ENCODE measurements at places on chromosomes 3 and 15.

DNA sequence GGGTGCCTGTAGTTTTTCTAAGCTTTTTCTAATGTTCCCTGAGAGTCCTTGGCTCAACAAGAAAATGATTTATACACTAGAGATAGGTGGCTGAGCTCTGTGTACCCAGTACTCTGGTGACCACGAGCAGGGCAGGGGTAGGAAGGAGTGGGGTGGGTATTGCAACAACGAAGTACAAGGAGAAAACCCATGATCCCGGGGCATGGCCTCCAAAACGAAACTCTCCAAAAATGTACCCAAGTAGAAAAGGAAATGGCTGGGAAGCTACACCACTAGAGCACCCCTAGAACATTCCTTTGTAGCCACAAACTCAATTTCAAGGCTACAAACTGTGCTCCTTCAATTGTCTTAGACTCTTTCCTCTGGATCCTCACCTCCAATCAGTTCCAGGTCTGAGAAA is 138.9 kb downstream of the DUT start:
- no peak for DNase-seq

DNA sequence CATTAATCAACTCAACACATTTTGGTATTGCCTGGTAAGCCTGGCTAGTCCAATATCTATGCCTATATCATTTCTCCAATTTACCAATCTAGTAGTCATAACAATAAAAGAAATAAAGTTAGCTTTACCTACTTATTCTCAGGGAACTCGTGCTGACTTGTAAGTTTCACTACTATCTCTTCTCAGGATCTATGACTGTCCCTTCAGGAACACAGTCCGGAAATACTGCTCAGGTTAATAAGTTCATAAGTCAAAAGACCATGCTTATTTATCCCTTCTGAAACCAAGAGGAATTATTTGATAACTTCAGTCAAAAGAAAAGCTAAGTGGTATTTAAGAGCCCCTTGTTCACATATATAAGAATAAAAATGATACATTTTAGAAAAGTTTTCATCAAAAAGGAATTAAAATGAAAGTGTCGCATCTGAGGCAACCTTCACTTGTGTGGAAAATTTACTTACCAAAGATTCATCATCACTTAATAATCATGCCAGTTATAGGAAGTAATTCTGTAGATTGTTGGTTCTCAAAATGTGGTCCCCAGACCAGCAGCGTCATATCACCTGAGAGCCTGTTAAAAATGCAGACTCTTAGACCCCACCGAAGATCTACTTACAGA is 15.5 kb upstream of the THRB start:
- no peak for DNase-seq

DNA sequence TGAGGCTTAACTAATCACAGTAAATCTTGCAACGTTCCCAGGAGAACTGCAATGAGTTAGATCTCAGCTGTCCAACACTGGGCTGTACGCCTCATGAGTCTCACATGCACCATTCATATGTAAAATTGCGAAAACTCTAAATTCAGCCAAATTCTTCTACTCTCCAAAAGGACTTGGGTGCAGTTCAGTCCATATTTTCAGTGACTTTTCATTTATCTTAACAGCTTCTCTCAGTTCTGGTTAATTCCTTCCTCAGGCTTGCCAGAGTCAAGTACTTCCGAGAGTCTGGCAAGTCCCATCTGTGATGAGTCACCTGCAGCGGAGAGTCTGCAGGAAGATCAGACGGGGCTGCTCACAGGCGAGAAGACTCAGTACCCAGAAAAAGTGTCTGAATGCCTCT is 11.5 kb downstream of the CCDC80 start:
- peak; percentile 97 for DNase-seq

GRCh38 chr3:19338769-19339168 is 190.5 kb downstream of the KCNH8 start:
- DNase-seq, result no peak

DNA sequence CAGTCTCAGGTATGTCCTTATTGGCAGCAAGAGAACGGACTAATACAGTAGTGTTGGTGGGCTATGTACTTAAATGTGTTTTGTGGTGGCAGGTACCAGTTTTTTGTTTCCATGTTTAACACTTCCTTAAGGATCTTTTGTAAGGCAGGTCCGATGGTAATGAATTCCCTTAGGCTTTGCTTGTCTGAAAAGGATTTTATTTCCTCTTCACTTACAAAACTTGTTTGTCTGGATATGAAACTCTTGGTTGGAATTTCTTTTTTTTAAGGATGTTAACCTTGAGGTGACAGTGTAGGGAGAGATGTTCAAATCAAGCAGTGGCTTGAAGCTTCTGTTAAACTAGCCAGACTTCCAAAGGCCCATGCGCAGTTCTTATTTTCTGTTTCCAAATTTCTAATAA is 122.2 kb upstream of the FGF7 start:
- DNase-seq, result no peak

DNA sequence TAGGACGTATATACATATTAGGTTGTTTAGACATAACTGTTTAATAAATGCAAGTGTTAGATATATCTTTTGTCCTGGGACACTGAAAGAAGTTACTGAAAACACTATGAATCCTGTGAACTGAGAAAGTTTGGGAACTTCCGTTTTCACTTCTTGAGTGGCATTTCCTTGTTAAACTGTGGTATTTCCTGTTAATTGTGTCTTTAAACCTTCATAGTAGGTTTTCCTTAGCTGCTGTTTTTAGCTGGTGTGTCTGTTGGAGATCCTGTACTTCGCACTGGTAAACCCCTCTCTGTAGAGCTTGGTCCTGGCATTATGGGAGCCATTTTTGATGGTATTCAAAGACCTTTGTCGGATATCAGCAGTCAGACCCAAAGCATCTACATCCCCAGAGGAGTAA is 37.1 kb downstream of the ATP6V1A start:
- peak; percentile 6 for DNase-seq

DNA sequence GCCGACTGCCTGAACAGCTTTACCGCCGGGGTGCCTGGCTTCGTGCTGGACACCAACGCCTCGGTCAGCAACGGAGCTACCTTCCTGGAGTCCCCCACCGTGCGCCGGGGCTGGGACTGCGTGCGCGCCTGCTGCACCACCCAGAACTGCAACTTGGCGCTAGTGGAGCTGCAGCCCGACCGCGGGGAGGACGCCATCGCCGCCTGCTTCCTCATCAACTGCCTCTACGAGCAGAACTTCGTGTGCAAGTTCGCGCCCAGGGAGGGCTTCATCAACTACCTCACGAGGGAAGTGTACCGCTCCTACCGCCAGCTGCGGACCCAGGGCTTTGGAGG is 815 bp downstream of the SPINT1 start:
- no peak for DNase-seq

DNA sequence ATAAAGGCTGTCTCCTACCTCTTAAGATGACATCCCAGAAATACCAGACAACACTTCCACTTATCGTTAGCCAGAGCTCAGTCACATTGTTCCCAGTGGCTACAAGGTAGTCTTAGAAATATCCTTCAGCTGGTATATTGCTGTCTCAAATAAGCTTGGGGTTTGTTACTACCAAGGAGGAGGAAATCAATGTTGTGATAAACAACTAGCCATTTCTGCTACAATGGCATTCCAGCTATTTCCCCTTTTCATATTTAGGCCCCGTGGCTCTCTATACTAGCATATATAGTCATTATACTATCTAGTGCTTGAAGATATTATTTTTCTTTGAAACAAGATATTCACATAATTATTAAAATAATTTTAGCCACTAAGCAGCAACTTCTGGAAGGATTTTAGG is 56.5 kb downstream of the VPS8 start:
- no peak for DNase-seq
